PC-3 (cell line): ENCODE measurements at places on chromosomes 3 and 15. TPM values are rescaled to one million over a fixed set of nuclear protein-coding genes. Genes with fewer than 3 reads are reported as not detected.

SLC49A4 gene
- 29.6 and 37.0 TPM in 2 replicates for total RNA-seq

NUDT16 gene
- total RNA-seq = 7.9 and 8.6 TPM in 2 replicates

GOLGA6L7 gene
- not detected in 2 replicates for total RNA-seq

AHSG gene
- total RNA-seq = not detected in 2 replicates

ALDH1A3 gene
- 5,398 and 6,043 TPM in 2 replicates for total RNA-seq

MEGF11 gene
- not detected in 2 replicates for total RNA-seq

SLC28A1 gene
- total RNA-seq = 0.58 and 1.1 TPM in 2 replicates

BAHD1 gene
- total RNA-seq = 18.8 and 19.9 TPM in 2 replicates

LDHAL6B gene
- not detected in 2 replicates for total RNA-seq

EPHB1 gene
- 0.69 and 0.92 TPM in 2 replicates for total RNA-seq

ATP2C1 gene
- total RNA-seq = 34.0 and 49.1 TPM in 2 replicates

TBCCD1 gene
- total RNA-seq = 16.6 and 17.0 TPM in 2 replicates

ATP2B2 gene
- not detected in 2 replicates for total RNA-seq

ISLR2 gene
- 0.22 TPM in 1 of 2 replicates, not detected in the other for total RNA-seq

FSD2 gene
- total RNA-seq = not detected in 2 replicates

AGTR1 gene
- total RNA-seq = 0.15 TPM in 1 of 2 replicates, not detected in the other
